Fibroblast of mammary gland (primary cell): ENCODE measurements at places on chromosomes 5 and 9.

DNA sequence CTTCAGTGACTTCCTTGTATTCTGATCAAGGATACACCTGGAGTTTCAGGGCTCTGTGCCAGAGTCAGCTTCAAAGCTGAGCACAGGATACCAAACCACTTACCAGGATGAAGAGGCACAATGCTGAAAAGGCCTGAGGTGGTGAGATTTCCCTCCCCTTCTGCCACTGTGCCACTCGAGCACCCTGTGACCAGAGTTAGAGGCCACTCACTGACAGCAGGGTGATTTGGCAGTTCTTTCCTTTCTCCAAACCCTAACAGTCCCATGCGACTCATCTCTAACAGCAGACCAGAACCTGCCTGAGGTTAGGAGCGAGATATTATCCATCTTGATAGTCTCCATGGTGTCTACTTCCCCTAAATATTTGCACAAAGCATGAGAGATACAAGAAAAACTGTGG, 1.8 kb downstream of the PLGRKT start:
- no peak for DNase-seq

DNA sequence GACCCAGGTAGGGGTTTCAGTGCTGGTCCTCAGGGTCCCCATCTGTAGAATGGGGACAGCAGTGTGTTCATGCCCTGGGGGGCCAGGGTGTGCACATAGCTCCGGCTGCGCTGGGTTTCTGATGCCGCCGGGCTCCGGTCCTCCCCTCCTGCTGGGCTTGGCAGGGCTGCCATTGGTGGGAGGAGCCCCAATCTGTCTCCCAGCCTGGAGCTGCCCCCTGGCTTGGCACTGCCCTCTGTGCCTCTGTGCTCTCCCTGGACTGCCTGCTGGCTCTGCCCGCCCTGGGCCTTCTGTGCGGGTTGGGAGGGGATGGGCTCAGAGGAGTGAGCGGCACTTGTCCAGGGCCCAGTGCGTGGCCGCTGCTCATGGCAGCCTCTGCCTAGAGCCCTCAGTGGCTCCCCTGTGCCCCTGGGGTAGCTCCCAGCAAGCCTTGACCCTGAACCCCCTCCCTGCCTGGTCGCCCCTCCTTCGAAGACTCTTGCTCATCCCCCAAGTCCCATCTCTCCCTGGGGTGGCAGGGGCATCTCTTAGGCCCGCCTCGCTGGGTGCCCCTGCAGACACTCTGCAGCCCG, 35.7 kb downstream of the RXRA start:
- DNase-seq = no peak

GRCh38 chr9:95874989-95875304, 544 bp upstream of the ERCC6L2 start:
- DNase-seq = peak; percentile 54

DNA sequence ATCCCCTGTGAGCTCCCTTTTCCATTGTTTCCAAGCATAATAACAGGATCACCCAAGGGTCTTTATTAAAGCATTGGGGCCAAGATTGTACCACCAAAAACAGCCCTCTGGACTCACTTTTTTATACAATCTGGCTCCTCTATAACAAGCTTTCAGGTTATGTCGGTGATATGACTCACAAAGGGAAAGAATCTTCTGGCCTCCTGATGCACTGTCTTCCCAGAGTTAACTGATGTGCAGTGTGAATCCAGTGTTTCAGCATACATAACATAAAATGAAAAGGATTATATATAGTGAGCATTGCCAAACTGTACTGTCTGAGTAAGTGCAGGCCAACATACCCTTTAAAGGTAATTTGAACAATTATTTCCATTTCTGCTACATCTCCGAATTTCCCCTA, 33.9 kb upstream of the MAN2A1 start:
- DNase-seq = no peak

DNA sequence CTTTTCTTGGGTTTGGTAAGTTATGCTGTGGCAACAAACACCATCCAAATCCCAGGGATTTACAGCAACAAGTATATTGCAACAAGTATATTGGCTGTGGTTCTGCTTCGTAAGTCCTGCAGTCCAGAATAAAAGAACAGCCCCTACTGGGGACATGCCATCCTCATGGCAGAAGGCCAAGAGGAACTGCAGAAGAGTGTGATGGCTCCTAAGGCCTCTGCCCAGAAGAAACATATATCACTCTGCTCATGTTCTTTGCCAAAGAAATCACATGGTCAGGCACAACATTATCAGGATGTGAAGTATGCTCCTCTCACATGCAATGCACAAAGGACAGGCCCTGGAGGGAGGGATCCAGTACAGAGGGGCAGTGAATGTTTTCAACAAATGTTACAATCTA, 159.6 kb upstream of the TAS2R1 start:
- no peak for DNase-seq

- no peak for DNase-seq
These were observed 366 bp upstream of the DOCK8 start for GRCh38 chr9:214351-214647.

DNA sequence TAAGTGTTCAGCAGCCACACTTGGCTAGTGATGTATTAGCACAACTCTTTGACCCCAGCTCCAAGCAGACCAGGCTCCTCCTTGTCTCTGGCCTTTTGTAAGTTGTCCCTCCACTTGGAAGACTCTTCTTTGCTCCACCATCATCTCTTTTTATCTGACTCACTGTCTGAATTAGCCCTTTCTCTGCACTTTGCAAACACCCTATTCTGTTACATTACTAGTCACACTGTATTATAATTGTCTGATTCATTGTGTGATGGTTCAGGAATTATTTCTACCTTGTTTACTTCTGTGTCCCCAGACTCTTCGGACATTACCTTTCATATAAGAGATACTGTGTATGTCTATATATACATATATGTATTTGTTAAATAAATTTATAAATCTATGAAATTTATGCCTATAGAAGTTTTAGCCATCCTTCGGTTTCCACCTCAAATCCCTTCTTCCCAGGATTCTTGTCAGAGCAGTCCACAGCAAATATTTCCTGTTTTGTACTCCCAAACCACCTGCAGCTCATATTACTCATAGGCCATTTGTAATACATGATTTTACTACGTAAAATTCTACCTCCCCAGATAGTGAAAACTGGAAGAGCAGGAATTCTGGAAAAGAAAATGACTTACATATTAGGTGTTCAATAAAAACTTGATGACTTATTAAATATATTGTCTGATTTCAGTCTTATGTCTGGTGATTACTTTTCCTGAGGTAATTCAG, 69.0 kb downstream of the MTAP start:
- no peak for DNase-seq

DNA sequence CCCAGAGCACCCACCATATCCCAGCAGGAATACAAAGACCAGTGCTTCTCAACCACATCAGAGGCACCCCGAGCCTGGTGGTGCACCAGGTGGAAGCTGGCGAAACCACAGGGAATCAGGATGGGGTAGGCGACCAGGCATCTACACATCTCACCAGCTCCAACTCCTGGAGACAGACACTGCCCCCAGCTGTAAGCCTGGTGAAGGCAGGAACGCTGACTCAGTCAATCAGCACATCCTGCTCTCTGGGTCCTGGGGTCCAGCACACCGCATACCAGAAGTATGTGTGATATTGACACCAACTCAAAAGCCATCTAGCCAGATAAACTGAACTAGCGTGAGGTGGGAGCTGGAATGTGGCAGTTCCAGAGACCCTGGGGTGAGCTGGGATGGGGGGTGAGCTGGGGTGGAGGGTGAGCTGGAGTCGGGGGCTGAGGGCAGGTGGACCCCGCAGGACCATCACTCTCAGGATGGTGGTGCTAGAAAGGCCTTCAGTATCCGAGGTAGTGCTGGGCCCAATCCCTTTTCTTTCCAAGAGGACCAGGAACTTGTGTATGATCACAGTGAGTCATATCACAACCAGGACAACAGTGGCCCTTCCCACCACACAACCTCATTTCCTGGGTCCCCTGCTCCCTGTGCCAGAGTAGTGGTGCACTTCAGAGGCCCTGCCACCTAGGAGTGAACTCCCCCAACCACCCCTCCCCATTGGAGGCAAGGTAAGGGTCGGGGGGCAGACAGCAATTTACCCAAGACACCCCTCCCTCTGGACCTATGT, 2.5 kb downstream of the DBN1 start:
- peak; percentile 78 for DNase-seq
